ENCODE measurements at places on chromosomes 7 and 10. TPM values are rescaled to one million over a fixed set of nuclear protein-coding genes. Genes with fewer than 3 reads are reported as not detected.

DNA sequence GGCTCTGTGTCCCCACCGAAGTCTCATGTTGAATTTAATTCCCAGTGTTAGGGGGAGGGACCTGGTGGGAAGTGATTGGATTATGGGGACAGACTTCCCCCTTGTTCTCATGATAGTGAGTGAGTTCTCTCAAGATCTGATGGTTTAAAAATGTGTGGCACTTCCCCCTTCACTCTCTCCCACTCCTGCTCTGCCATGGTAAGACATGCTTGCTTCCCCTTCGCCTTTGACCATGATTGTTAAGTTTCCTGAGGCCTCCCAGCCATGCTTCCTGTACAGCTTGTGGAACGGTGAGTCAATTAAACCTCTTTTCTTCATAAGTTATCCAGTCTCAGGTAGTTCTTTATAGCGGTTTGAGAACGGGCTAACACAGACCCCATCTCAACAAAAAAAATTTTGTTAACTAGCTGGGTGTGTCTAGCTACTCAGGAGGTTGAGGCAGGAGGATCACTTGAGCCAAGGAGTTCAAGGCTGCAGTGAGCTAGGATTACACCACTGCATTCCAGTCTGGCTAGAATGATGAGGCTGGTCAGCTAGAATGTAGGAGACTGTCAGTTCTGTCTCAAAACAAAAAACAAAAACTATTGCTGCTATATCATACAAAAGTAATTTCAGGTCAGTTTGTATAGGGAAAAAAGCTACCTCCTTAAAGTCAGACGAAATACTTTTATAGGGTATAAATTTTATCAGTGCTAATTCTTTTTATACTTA lies 57.7 kb downstream of the ATAD1 start:
- H3K36me3 ChIP-seq, result peaks cover 25% of the 10 kb centered on the region
- no peak overlapping the region for H3K27ac ChIP-seq
- no peaks in the 10 kb centered on the region for H3K27me3 ChIP-seq
- no peak overlapping the region for H3K4me3 ChIP-seq
- DNase-seq, result no peak
- H3K4me1 ChIP-seq, result peaks cover 7% of the 10 kb centered on the region

DNA sequence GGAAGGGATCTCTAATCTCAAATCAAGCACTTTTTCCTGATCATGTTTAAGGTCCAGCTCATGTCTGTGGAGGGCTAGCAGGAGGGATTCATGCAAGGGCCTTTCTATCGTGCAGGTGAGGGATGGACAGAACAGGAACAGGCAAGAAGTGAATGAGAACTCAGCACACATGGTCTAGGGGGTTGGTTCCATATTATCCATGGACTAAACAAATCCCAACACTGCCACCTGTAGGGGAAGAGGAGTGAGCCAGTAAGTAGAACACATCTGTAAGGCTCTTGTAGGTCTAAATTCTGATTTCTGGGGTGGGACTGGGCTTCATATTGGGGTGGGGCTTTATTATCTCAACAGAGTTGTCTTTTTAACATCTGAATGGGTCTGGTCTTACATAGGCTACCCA lies 138.0 kb upstream of the TARP start:
- H3K27me3 ChIP-seq, result no peaks in the 10 kb centered on the region
- H3K4me1 ChIP-seq, result no peaks in the 10 kb centered on the region
- H3K27ac ChIP-seq, result no peak overlapping the region
- no peaks in the 10 kb centered on the region for H3K36me3 ChIP-seq

- DNase-seq, result no peak
- no peak overlapping the region for H3K27ac ChIP-seq
Observed at GRCh38 chr7:97466071-97466470, 265.8 kb upstream of the TAC1 start.

- DNase-seq, result no peak
- peaks cover 7% of the 10 kb centered on the region for H3K4me1 ChIP-seq
- H3K27ac ChIP-seq, result no peak overlapping the region
- peaks cover 69% of the 10 kb centered on the region for H3K27me3 ChIP-seq
- H3K4me3 ChIP-seq, result no peak overlapping the region
Observed at GRCh38 chr7:1368682-1369571, 90.3 kb downstream of the MICALL2 start.

GRCh38 chr7:108190891-108191290 lies 60.7 kb upstream of the LAMB4 start:
- no peak overlapping the region for H3K27ac ChIP-seq
- H3K4me3 ChIP-seq, result no peak overlapping the region
- H3K4me1 ChIP-seq, result no peaks in the 10 kb centered on the region
- H3K27me3 ChIP-seq, result no peaks in the 10 kb centered on the region

GRCh38 chr7:25032774-25033743 lies 53.1 kb upstream of the OSBPL3 start:
- DNase-seq, result no peak
- H3K4me1 ChIP-seq, result no peaks in the 10 kb centered on the region
- no peaks in the 10 kb centered on the region for H3K27me3 ChIP-seq
- H3K36me3 ChIP-seq, result no peaks in the 10 kb centered on the region
- H3K4me3 ChIP-seq, result no peak overlapping the region

The OR6V1 gene
- total RNA-seq, result not detected

The DOCK4 gene
- 78.5 TPM for total RNA-seq

The KCNIP2 gene
- total RNA-seq, result 3.7 TPM

The ACSM6 gene
- not detected for total RNA-seq

The FUOM gene
- 31.0 TPM for total RNA-seq

The SORBS1 gene
- total RNA-seq, result 58.2 TPM

The ASZ1 gene
- not detected for total RNA-seq

The SEMA3D gene
- total RNA-seq, result 8.0 TPM

Measured in lower lobe of right lung (tissue), 2 donors.